Left lung (tissue), 14 donors: ENCODE measurements at places on chromosomes 2 and 18. TPM values are rescaled to one million over a fixed set of nuclear protein-coding genes. Genes with fewer than 3 reads are reported as not detected.

The GKN2 gene
- total RNA-seq, result 130 TPM

The MAIP1 gene
- 14.7 TPM for total RNA-seq

The SERPINB10 gene
- not detected for total RNA-seq

The KLHL30 gene
- 1.0 TPM for total RNA-seq

The ACADL gene
- total RNA-seq, result 17.0 TPM

The TRAK2 gene
- total RNA-seq, result 53.9 TPM

The CCDC178 gene
- 0.73 TPM for total RNA-seq

The SRD5A2 gene
- total RNA-seq, result 0.09 TPM

The MROH2A gene
- total RNA-seq, result 0.32 TPM

The LAMA3 gene
- total RNA-seq, result 42.8 TPM

The B3GNT7 gene
- total RNA-seq, result 107 TPM

The CD226 gene
- 4.6 TPM for total RNA-seq

The CRYGC gene
- not detected for total RNA-seq

The TNFRSF11A gene
- total RNA-seq, result 8.9 TPM

The ALPI gene
- total RNA-seq, result not detected

The FSHR gene
- not detected for total RNA-seq

The AQP12A gene
- not detected for total RNA-seq

The PPP1R1C gene
- total RNA-seq, result 11.8 TPM
